ENCODE measurements at places on chromosomes 5 and 9.

GRCh38 chr9:78298046-78298765 lies 1.3 kb downstream of the PSAT1 start:
- no peak for DNase-seq

- no peak for DNase-seq
Observed at GRCh38 chr9:71179183-71179582, 57.8 kb upstream of the TRPM3 start.

DNA sequence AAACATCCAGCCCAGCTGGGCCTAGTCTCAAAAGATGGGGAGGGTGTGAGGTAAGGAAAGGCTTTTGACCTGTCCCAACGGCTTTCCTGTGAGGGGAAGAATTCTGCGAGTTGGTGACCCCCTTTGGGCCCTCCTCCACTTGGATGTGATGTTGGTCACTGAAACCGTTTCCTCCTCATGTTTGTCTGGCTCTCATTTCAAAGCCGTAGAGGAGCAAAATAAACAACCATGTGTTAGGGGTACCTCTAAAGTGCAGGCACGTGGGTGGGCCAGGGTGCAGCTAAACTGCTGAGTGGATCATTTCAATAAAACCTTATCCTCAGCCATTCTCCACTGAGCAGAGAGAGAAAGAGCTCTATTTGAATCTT lies 84.3 kb upstream of the MELK start:
- DNase-seq, result no peak

DNA sequence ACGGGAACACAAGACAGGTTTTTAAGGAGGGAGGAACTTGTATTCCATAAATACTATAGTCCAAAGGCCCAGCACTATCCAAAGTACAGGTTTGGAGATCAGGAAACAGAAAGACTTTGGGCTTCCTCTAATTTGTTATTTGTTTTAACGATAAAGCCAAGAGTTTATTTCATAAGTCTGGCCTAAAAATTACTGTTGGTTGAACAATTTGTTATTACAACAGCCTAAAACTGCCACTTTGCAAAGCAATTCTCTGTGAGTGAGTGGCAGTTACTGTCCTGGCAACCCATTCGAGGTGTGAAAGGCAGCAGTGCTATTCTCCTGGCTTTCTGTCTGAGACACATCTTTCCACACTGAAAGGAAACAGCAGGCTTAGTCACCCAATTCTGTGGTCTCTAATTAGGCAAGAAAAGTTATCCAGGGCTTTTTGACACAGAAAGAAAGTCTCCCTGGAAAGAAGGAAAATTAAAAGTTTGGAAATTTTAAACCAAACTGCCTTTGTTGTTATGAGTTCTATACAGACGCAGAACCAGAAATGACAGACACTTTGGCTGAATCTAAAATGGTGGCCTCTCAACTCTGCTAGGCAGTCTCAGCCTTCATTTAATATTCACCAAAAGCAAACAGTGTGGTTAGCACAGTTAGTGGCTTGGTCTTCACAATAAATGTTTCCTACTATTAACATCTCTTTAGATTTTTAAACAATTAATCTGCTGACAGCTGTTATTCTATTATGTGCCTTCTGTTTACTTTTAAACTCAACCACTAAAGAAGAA lies 33.9 kb downstream of the PSMB7 start:
- peak; percentile 85 for DNase-seq

GRCh38 chr5:174900240-174900865 lies 176.0 kb downstream of the MSX2 start:
- DNase-seq, result no peak
